ENCODE measurements at places on chromosomes 5 and 9.

DNA sequence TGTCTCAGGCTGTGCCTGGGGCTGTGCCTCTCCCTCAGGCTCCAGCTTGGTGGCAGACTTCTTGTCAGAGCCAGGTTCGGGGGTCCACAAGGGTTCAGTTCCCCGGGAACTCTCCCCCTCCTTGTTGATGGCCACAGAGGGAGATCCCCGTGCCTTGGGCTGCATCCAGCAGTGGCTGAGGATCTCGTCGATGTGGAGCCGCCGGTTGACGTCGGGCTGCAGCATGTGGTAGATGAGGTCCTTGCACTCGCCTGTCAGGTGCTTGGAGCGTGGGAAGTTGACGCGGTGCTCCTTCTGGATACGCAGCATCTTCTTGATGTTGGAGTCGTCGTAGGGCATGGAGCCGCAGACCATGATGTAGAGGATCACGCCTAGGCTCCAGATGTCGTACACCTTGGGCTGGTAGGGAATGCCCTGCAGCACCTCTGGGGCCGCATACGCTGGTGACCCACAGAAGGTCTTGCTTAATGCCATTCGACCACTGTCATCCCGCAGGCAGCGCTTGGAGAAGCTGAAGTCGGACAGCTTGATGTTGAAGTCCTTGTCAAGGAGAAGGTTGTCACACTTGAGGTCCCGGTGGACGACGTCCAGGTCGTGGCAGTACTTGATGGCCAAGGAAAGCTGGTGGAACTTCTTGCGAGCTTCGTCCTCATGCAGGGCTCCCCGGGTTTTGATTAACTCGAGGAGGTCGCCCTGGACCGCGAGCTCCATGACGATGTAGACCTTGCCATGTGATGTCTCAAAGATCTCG, 752 bp downstream of the TSSK1B start:
- DNase-seq: no peak

DNA sequence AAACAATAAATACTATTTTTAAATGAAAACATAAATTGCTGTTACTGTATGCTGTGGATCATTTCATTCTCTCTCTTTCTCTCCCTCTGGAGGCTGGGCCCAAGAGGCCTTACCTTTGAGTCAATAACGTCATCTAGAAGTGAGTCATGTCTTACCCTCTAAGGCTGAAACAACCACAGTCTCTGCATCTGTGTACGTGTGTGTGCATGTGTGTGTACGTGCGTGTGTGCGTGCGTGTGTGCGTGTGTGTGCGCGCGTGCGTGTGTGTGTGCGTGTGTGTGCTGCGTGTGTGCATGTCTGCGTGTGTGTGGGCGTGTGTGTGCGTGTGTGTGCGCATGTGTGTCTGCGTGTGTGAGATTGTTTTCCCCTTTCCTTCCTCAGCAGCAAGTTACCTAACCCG, 13.6 kb upstream of the IL17B start:
- DNase-seq: no peak

DNA sequence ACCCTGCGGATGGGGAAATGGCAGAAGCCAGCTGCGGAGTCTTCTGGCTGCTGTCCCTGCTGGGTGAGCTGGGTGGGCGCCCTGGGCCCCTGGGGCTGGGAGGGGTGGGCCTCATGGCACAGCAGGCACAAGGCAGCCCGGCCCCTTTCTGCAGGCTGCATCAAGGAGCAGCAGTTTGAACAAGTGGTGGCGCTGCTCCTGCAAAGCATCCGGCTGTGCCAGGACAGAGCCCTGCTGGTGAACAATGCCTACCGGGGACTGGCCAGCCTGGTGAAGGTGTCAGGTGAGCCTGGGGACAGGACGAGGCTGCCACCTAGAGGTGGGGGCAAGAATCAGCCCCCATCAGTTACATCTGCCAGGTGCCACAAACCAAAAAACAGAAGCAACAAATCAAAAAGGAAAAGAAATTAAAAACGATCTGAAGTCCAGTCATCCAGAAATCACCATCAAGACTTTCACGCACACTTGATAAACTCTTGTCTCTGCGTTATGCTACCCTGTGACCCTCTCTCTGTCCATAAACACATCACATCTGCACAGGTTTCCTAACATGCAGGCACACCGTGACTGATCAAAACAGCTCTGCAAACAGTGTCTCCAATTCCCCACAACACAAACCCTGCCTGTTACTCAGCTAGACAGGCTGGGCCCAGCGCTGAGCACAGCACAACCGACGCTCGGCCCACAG, 13.9 kb downstream of the REXO4 start:
- DNase-seq: peak; percentile 24

GRCh38 chr9:4126996-4127395, 172.9 kb downstream of the GLIS3 start:
- DNase-seq: no peak

DNA sequence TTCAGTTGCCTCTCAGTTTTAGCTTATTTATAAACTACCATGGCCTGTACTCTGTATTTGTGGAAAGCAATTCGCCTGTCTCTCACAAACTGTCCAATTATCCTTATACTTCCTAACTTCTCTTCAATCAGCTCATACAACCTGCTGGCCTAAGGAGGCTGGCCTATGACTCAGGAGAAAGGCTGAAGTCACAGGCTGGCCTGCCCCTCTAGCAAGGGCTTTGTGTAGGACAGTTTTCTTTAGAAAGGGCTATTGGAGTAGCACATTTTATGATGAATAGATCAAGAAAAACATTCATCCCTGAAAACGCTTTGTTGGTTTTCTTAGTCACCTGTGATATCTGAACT, 988.7 kb upstream of the ARRDC3 start:
- no peak for DNase-seq

GRCh38 chr5:52870448-52870847, 82.7 kb downstream of the ITGA1 start:
- no peak for DNase-seq

- no peak for DNase-seq
Measured at GRCh38 chr9:133340256-133340655, 4.3 kb upstream of the SURF6 start.

- DNase-seq: no peak
Measured at GRCh38 chr5:115542086-115542485, 2.5 kb downstream of the FEM1C start.

- DNase-seq: no peak
Measured at GRCh38 chr9:113475031-113475430, 11.5 kb downstream of the RGS3 start.

DNA sequence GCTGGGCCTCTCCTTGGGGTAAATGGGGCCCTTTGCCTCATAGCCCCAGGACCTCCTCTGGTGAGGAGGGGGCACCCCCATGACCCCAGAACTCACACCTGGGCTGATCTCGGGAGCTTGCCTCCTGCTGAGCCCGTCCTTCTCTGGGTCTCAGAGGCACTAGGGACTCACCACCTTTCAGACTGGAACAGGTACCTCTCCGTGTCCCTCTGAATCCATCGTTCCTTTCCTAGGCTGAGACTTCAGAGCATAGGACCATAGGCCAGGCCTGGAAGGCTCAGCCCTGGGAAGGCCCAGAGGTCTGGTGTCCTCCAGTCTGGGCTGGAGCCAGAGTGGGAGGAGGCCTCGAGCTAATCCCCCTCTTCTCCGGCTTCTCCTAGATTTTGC, 97.9 kb downstream of the CACNA1B start:
- DNase-seq: no peak

GRCh38 chr9:84748112-84748511, 78.6 kb downstream of the NTRK2 start:
- DNase-seq: no peak

DNA sequence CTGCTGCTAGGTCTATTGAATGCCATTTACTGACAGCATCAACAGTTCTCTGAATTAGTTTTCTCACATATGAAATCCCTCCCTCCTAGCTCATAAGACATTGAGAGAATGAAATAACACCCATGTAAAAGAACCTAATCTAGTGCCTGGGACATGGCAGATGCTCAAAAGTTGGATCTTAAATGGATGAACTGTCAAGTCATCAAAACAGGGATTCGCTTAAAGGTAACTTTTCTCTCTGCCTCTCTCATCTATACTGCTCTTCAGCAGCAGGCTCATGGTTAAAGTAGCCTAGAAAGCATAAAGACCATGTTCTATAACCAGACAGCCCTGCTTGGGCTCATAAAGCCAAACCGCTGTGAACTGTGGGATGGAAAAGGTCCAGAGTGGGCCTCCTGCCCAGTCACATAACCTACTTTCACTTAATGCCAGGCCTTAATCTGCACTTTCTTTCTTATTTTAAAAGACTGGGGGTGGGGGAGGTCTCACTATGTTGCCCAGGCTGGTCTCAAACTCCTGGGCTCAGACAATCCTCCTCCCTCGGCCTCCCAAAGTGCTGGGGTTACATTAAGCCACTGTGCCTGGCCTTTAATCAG, 3.7 kb downstream of the TMEM245 start:
- DNase-seq: no peak

DNA sequence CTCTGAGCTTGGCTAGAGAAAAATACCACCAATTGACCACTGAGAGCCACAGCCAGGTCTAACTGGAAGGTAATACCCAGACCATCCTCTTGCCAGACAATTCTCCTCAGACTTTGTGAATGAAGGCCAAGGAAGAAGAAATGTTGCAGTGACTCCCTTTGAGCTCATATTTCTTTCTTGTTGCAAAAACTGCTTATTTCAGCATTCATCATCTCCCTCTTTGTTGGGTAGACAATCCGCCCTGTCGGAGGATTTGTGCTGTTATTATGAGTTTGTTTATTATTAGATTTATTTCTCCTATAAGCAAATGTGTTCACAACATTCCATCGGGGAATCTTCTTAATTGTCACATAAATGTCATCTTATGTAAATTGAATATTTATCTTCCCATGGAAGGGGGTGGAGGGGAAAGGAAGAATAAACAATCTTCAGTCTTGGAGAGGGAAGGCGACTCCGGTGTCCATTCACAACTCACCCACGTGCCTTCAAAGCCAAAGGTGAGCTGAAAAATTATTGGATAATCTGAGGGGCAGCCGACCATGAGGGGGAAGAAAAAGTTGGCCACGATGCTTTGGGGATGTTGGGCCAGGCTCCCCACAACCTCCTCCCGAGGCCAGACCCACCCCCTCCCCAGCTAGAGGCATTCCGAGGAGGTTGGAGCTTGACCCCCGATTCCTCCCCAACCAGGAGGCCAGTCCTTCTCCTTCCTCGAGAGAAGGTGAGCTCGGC, 1.8 kb upstream of the JADE2 start:
- DNase-seq: no peak

GRCh38 chr9:78778861-78779374, 482.0 kb downstream of the PSAT1 start:
- DNase-seq: no peak

- no peak for DNase-seq
Measured at GRCh38 chr9:70683841-70684240, 269.4 kb upstream of the KLF9 start.

DNA sequence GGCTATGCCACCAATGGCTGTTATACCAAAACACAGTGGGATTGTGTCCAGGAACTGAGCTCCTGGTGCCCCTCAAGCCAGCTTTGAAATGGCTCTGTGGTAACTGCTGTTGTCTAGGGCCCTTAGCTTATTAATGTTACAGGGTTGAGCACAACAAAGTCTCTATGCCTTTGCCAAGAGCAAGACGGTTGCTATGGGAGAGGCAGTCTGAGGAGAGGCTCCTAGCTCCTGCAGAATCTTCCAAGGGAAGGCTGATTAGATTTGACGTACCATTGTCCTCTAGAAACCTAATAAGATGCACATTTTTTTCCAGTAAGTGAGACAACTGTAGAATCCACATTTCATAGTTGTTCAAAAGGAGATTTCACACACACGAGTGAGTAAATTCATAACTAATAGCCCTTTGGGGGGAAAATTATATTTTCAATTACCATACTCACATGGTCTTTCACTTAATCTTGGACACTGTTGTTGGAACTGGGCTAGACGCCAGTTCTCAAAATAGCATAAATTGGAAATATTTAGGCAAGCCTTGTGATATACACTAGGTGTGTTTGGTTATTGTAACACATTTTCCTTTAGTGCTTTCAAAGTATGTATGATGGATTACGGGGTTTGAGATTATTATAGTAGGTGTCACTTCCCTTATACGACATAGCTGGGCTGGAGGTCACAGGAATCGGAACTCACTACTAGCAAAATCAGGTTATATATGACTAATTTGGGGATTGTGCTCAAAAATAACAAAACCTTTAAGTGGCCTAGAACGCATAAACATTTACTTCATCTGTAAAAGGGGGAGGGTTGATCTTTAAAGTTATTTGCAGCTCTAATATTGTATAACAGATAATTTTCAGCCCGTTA, 186.3 kb upstream of the EGFLAM start:
- DNase-seq: no peak

GRCh38 chr9:120306088-120306487, 273.9 kb downstream of the CDK5RAP2 start:
- no peak for DNase-seq

GRCh38 chr9:103601287-103601686, 492.8 kb upstream of the SMC2 start:
- DNase-seq: no peak

DNA sequence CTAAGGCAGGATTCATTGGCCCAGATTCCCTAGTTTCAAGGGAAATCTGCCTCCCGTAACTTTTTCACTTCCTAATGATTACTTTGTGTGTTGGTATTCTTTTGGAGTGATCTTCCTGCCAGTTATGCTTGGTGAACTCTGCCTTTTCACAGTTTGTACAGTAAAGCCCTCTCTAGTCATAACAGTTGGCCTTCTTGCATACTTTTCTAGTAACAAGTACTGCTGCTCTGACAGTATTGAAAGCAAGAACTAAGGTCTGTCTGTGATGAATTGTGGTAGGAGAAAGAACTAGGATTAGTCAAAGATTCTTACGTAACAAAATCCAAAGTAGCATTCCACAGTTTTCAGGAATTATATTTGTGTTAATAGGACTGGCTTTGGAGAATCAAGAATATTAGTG, 1457.2 kb upstream of the WWC1 start:
- no peak for DNase-seq

DNA sequence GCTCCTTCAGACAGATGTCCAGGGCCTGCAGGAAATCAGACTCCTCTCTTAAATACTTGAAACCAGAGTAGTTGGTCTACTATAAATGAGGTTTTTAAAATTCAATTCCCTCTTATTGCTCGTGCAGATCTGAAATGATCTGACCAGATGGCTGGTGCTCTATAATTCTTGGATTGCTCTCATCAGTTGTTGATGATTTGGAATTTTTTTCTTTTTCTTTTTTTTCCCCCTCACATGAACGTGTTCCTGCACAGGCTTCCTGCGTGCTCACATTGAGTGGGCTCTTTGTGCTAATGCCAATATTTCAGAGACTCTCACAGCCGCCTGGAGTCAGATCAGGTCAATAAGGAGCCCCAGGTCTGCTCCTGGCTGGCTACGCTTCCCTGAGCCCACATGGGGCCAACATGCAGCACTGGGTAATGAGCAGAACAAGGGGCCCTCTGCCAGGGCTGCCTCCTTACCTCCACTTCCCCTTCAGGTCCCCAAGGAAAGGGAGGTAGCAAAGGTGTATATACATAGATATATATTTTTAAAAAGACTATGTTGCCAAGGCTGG, 82.0 kb downstream of the SIL1 start:
- DNase-seq: no peak

- DNase-seq: no peak
Measured at GRCh38 chr9:33277484-33277883, 12.6 kb downstream of the CHMP5 start.
